ENCODE measurements at places on chromosomes 11 and 22.

- DNase-seq: no peak
Measured at GRCh38 chr11:83285151-83285770, 906 bp downstream of the CCDC90B start.

DNA sequence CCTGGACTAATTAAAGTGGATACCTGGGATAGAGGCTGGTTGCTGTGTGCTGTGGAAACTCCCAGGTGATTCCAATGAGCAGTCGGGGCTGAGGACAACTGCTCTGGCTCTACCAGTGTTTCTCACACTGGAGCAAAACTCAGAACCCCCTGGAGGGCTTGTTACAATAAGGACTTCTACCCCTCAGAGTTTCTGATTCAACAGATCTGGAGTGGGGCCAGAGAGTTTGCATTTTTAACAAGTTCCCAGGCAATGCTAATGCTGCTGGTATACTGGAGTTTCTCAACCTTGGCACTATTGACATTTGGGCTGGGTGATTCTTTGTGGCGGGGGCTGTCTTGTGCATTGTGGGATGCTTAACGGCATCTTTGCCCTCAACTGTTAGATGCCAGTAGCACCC is 353.7 kb downstream of the MIAT start:
- no peak for DNase-seq

- DNase-seq: no peak
Measured at GRCh38 chr11:92308366-92308765, 83.7 kb downstream of the FAT3 start.

DNA sequence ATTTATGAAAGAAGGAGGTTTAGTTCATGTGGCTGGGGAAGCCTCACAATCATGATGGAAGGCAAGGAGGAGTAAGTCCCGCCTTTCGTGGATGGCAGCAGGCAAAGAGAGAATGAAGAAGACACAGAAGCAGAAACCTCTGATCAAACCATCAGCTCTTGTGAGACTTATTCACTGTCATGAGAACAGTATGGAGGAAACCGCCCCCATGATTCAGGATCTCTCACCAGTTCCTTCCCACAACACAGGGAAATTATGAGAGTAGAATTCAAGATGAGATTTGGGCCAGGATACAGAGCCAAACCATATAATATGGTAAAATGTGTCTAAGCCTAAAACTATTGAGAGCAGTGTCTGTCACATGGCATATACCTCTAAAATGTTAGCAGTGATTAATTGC is 503.8 kb upstream of the CCDC179 start:
- no peak for DNase-seq

GRCh38 chr11:66716996-66717395 is 12.0 kb downstream of the SPTBN2 start:
- DNase-seq: no peak

DNA sequence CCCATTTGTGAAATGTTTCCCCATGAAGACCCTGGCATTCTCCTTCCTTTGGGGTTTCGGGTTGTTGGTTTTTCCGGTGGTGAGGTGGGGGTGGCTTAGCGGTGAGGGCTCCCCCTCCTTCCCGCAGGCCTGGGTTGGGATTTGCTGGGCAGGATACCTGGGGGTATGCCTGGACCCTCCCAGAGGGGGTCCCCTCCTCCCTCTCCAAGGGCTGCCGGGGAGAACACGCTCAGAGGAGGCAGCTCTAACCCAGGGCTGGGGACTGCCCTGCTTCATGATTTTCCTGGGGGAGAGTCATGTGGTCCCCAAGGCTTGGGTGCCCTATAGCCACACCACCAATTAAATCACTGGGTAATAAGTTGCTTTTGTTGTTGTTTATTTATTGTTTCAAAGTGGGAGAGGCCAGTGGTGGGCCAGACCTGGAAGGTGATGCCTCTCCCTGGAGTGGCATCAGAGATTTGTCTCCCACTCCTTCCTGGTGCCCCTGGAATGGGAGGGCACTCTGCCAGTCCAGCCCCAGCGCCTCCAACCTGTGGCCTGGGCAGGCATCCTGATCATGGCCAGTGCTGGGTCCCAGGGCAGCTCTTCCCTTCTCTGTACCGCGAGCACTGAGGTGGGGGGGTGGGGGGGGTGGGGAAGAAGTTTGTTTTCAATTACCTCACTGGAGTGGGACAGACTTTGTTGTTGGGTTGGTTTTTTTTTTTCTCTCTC is 1.3 kb upstream of the CLCF1 start:
- DNase-seq: no peak

GRCh38 chr11:107196732-107197131 is 178.5 kb upstream of the GUCY1A2 start:
- DNase-seq: no peak

GRCh38 chr11:64204464-64204989 is 2.0 kb upstream of the FERMT3 start:
- DNase-seq: peak; percentile 92

GRCh38 chr22:35301372-35301874 is 1.7 kb downstream of the TOM1 start:
- peak; percentile 76 for DNase-seq

GRCh38 chr11:17979770-17980371 is 33.0 kb downstream of the SERGEF start:
- DNase-seq: no peak

DNA sequence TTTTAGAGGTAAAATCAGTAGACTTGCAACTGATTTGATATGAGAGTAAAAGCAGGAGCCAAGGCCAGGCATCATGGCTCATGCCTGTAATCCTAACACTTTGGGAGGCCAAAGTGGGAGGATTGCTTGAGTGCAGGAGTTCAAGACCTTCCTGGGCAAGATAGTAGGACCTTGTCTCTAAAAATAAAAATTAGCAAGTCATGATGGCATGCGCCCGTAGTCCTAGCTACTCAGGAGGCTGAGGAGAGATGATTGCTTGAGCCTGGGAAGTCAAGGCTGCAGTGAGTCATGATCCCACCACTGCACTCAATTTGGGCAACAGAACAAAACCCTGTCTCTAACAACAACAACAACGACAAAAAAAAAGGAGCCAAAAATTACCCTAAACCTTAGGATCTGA is 13.5 kb downstream of the SGSM3 start:
- no peak for DNase-seq

GRCh38 chr11:65448074-65448417 is 25.4 kb downstream of the NEAT1 start:
- no peak for DNase-seq

DNA sequence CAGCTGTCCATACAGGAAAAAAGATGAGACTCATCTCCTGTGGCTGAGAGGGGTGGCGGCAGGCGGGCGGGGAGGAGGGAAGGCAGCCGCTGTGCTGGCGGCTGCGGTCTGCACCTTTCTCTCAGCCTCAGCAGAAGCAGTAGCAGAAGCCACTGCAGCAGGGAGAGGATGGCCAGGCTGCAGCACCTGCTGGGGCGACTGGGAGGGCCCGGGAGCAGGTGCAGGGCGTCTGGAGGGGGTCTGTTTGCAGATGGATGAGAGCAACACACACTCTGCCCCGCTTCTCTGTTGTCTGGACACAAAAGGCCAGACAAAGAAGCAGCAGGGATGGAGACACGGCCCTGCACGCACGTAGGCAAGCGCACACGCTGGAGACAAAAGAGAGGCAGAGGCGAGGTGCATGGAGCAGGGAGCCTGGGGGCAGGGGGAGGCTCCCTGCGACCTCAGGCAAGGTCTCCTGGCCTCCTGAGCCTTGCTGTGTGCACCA is 9.3 kb upstream of the MIAT start:
- DNase-seq: no peak

- peak; percentile 61 for DNase-seq
Measured at GRCh38 chr11:2305788-2306451, 4.1 kb downstream of the TSPAN32 start.

DNA sequence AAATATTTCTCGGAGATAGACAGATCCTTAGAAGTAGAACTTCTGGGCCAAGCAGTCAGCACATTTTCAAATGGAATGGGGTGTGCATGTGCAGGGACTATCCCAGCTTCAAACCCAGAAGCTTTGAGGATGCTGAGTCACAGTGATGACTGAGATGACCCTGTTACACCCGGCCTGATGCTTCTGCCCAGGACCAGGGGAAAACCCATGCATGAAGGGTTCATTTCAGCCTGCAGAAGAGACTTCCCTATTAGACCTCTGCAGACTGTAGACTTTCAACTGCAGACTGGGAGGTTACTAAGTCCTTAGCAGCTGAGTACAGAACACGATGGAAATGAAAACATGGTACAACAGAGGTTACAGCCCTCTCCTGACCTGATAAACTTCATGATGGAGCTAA is 3.6 kb upstream of the OR2AT4 start:
- no peak for DNase-seq

- DNase-seq: no peak
Measured at GRCh38 chr11:62054484-62055121, 69.2 kb upstream of the INCENP start.

Data from right atrium auricular region (tissue), 2 donors.